ENCODE measurements at places on chromosomes 4 and X. TPM values are rescaled to one million over a fixed set of nuclear protein-coding genes. Genes with fewer than 3 reads are reported as not detected.

DNA sequence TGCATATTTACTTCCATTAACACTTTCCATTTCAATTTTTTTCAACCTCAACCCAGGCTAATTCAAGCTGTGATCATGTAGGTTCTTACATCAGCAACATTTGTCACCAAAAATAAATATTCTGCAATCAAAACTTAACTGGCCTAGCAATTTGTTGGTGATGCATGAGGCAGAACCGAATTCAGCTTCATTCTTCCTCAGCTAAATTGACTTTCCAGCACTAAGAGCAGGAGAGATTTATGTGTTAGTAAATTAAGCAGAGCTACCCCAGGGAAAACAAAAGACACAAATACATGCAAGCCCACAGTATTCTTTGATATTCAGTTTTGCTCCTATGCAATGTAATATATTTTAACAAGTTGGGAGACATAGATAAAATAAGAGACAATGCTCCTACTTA is 208.7 kb upstream of the NDST3 start:
- no peak overlapping the region for H3K4me3 ChIP-seq
- H3K36me3 ChIP-seq = no peaks in the 10 kb centered on the region
- no peaks in the 10 kb centered on the region for H3K4me1 ChIP-seq
- H3K27me3 ChIP-seq = no peaks in the 10 kb centered on the region

DNA sequence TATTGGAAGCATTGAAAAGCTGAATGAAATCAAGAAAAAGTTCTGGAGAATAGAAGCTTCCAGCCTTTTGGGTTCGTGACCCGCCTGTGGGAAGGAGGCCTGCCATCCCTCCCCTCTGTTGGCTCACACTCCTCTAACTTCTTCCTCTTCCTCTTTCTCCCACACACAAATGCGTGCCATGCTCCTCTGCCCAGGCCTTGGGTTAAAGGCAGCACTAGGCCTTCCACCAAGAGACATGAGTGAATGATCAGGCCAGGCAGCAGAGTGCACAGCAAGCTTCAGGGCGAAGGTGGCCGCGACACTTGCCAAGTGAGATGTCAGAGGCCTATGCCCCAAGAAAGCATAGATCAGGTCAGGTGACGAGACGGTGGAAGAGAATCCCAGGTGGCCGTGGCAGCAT is 38.4 kb downstream of the FAM193A start:
- H3K27me3 ChIP-seq = no peaks in the 10 kb centered on the region
- H3K4me1 ChIP-seq = peaks cover 31% of the 10 kb centered on the region
- no peaks in the 10 kb centered on the region for H3K36me3 ChIP-seq
- no peak overlapping the region for H3K4me3 ChIP-seq
- H3K27ac ChIP-seq = no peak overlapping the region

- no peaks in the 10 kb centered on the region for H3K27me3 ChIP-seq
- no peak overlapping the region for H3K4me3 ChIP-seq
- H3K4me1 ChIP-seq = peaks cover 5% of the 10 kb centered on the region
- H3K36me3 ChIP-seq = no peaks in the 10 kb centered on the region
Observed at GRCh38 chr4:8035371-8035780, 95.7 kb upstream of the AFAP1 start.

GRCh38 chr4:139241086-139241783 is 38.8 kb downstream of the MGARP start:
- DNase-seq = no peak
- no peak overlapping the region for H3K27ac ChIP-seq
- H3K4me1 ChIP-seq = peaks cover 8% of the 10 kb centered on the region
- H3K27me3 ChIP-seq = no peaks in the 10 kb centered on the region
- no peaks in the 10 kb centered on the region for H3K36me3 ChIP-seq

DNA sequence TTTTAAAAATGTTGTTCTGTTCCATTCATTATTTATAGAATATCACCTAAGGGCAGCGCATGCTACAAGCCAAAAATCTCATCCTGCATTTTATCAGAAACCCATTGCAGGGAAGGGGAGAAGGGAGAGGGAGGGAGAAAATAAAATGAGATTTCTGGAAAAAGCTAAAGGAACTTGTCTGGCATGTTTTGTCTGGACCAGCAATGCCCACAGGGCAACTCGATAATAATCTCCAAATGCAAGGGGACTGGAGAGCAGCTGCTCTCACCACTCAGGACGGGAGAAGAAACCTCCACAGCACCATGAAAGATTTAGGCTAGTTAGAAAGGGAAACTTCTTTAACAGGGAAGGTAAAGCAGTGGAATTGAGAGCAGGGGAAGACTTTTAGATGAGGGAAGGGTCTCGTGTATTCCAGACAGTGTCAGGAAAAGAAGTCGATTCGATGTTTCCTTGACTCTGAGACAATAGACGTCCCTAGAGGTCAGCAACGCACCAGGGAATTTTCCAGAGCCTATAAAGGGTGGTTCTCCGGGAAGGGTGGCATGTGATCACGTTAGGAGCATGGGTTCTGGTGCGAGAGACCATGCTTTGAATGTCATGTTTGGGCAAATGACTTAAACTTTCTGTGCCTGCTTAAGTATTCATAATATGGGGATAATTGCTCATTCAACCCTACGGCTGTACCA is 132.2 kb upstream of the NDP start:
- no peaks in the 10 kb centered on the region for H3K36me3 ChIP-seq
- DNase-seq = no peak
- H3K27ac ChIP-seq = no peak overlapping the region
- no peaks in the 10 kb centered on the region for H3K4me1 ChIP-seq
- peaks cover 12% of the 10 kb centered on the region for H3K27me3 ChIP-seq

DNA sequence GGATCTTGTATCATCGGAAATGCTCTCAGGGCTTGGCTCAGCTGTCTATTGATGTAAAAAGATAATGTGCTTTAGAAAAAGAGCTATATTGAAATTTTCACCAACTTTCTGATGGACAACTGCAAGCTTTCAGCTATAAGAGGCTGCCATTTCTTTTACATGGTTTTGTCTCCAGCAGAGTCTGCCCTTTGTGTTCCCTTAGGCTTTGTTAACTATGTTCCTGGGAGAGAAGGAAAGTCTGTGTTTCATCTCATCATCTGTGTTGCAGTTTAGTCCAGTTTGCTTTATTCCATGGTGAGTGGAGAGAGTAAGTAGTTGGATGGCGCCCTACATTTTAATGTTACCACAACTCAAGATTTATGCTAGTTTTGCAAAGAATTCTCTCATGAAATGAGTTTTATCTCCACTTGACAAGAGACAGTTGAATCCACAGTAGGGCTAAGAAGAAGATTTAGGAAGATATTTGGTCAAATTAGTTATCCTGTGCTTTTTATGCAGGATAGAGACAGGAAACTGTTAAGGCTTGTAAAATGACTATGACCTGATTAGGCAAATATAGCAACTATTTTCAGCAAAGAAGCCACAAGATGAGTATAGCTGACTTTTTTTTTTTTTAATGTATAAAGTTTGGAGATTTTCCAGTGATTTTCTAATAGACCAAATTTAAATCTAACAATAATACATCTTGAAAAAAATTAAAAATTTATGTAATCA is 16.5 kb downstream of the SEPTIN11 start:
- no peak for DNase-seq
- no peak overlapping the region for H3K4me3 ChIP-seq
- no peaks in the 10 kb centered on the region for H3K36me3 ChIP-seq
- H3K27me3 ChIP-seq = no peaks in the 10 kb centered on the region

DNA sequence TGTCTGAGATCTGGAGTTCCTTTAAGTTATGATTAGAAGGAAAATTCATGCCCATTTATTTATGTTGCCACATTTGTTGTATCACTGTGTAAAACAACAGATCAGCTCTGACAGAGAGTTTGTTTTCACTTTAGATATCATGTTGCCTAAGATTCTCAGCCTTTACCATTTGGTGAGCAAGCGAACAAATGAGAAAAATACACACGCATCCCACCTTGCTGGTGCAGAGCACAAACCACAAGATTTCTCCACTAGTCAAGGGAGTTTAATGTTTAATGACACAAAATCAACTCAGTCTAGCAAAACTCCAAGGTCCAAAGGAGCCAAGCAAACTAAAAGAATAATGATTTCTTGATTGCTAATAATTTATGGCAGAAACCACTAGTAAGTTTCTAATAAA is 27.7 kb downstream of the FGF5 start:
- no peak for DNase-seq
- H3K36me3 ChIP-seq = no peaks in the 10 kb centered on the region
- no peaks in the 10 kb centered on the region for H3K27me3 ChIP-seq
- H3K27ac ChIP-seq = no peak overlapping the region

DNA sequence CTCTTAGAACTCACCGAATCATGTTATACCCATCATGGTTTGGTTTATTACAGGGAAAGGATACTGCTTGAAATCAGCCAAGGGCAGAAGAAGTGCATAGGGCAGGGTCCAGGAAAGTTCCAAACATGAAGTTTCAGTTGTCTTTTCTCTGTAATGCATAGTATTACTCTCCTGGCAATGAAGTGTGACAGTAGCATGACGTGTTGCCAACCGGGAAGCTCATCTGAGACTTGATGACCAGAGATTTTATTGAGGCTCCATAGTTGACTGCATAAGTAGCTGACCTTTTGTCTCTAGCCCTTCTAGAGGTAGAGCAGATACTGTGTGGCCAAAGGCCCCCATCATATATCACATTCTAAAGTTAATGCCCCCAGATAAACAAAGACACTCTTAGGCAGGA is 72.1 kb downstream of the BEND4 start:
- H3K4me1 ChIP-seq = no peaks in the 10 kb centered on the region
- no peak overlapping the region for H3K27ac ChIP-seq
- H3K36me3 ChIP-seq = no peaks in the 10 kb centered on the region
- H3K4me3 ChIP-seq = no peak overlapping the region

DNA sequence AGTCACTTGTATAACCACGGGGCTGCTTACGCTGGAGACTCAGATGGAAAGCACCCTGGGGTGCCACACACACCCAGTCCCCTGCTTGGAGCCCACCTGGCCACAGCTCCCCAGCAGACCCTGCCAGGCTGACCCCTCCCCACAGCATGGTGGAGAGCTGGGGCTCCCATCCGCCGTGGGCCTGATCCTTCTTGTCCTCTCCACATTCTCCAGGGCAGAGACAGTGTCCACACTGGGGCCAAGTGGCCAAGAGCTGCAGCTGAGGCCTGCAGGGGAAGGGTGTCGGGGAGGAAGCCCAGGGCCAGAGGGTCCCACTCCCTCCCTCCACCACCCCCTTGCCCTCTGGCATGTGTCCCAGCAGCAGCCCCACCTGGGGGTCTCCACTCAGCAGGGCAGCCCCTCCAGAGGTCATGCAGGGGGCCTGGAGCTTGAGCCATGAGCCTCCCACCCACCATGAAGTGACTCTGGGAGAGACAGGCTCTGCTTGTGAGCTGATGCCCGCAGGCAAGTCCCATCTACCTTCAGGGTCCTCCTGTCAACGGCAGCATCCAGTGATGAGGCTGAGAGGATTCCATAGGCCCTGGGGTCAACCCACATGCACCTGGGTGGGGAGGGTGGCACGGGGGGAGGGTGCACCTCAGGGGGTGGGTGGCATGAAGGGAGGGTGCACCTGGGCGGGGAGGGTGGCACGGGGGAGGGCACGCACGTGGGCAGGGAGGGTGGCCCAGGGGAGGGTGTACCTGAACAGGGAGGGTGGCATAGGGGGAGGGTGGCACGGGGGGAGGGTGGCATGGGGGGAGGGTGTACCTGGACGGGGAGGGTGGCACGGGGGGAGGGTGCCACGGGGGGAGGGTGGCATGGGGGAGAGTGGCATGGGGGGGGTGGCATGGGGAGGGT is 56.4 kb downstream of the FAM53A start:
- peaks cover 3% of the 10 kb centered on the region for H3K4me1 ChIP-seq
- H3K27me3 ChIP-seq = no peaks in the 10 kb centered on the region
- H3K36me3 ChIP-seq = no peaks in the 10 kb centered on the region
- no peak overlapping the region for H3K27ac ChIP-seq
- no peak for DNase-seq
- H3K4me3 ChIP-seq = no peak overlapping the region

GRCh38 chr4:64205376-64205775 is 203.9 kb downstream of the TECRL start:
- no peak for DNase-seq
- no peaks in the 10 kb centered on the region for H3K27me3 ChIP-seq
- no peak overlapping the region for H3K4me3 ChIP-seq
- H3K36me3 ChIP-seq = no peaks in the 10 kb centered on the region

GRCh38 chr4:52957220-52957686 is 95.1 kb downstream of the RASL11B start:
- H3K4me3 ChIP-seq = no peak overlapping the region
- H3K4me1 ChIP-seq = peaks cover 7% of the 10 kb centered on the region
- H3K27ac ChIP-seq = no peak overlapping the region
- H3K27me3 ChIP-seq = no peaks in the 10 kb centered on the region
- no peak for DNase-seq

DNA sequence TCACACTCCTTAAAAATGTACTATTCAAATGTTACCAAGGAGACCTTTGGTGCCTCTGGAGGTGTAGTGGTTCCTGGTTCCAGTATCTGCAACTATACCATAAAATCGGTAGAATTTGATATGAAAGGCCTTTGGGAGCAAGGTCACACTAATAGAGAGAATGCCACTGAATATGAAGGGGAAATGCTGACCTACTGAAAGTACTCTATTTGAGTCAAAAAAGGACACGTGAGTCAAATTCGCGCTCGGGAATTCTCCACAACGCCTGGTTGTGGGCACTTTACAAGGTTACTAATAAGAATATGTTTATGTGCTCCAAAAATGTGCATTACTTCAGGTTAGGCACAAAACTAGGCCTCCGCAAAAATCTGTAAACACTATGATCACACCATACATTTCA is 39.5 kb upstream of the RELL1 start:
- no peak overlapping the region for H3K4me3 ChIP-seq
- H3K27me3 ChIP-seq = no peaks in the 10 kb centered on the region
- H3K27ac ChIP-seq = no peak overlapping the region
- no peaks in the 10 kb centered on the region for H3K4me1 ChIP-seq

- H3K4me3 ChIP-seq = no peak overlapping the region
- DNase-seq = no peak
- H3K4me1 ChIP-seq = peaks cover 22% of the 10 kb centered on the region
- no peaks in the 10 kb centered on the region for H3K36me3 ChIP-seq
- peak overlapping the region; percentile 3 for H3K27ac ChIP-seq
Observed at GRCh38 chr4:128454881-128455280, 167.3 kb upstream of the PGRMC2 start.

DNA sequence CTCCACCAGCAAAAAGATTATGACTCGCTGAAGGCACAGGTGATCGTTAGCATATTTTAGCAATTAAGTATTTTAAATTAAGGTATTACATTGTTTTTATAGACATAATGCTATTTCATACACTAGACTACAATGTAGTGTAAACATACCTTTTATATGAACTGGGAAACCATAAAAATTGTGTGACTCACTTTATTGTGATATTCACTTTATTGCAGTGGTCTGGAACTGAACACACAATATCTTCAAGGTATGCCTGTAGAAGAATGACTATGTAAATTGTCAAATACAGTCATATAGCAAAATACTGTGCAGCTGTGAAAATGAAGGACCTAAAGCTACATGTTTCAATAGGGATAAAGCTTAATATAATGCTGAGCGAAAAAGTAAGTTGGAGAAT is 26.6 kb upstream of the MAML3 start:
- no peaks in the 10 kb centered on the region for H3K4me1 ChIP-seq
- no peaks in the 10 kb centered on the region for H3K36me3 ChIP-seq
- H3K27me3 ChIP-seq = no peaks in the 10 kb centered on the region
- DNase-seq = no peak

The MEPE gene
- not detected for polyA plus RNA-seq

The GLRA3 gene
- polyA plus RNA-seq = 2.1 TPM

The DRP2 gene
- polyA plus RNA-seq = 0.24 TPM

The TLR1 gene
- polyA plus RNA-seq = 2.8 TPM

The CSAG3 gene
- polyA plus RNA-seq = not detected

The ZAR1 gene
- polyA plus RNA-seq = not detected

The SHOX gene
- not detected for polyA plus RNA-seq

The SUPT20HL1 gene
- polyA plus RNA-seq = not detected

The VEGFD gene
- 8.5 TPM for polyA plus RNA-seq

The VCX2 gene
- polyA plus RNA-seq = not detected

The PPARGC1A gene
- polyA plus RNA-seq = 1.6 TPM

The F9 gene
- not detected for polyA plus RNA-seq

The TBC1D14 gene
- polyA plus RNA-seq = 24.9 TPM
